ENCODE measurements at places on chromosomes 11 and 22.

GRCh38 chr11:43830928-43831440 lies 49.6 kb upstream of the ALKBH3 start:
- DNase-seq: peak; percentile 24

DNA sequence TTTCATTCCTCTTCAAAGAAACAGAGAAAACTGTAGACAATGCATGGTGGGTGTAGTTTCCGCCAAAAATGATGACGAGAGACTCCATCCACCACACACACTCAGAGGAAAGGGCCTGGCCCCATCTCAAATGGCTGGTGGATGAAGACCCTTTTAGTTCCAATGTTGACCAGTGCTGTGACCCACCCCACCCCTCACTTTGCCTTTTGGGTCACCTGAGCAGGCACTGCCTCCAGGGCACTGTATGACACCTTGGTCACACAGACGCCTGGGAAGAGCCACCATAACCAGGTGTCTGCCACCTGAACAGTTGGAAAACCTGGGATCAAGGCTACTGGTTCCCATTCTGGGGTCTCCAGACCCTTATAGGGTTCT lies 121.3 kb downstream of the MPPED1 start:
- no peak for DNase-seq

DNA sequence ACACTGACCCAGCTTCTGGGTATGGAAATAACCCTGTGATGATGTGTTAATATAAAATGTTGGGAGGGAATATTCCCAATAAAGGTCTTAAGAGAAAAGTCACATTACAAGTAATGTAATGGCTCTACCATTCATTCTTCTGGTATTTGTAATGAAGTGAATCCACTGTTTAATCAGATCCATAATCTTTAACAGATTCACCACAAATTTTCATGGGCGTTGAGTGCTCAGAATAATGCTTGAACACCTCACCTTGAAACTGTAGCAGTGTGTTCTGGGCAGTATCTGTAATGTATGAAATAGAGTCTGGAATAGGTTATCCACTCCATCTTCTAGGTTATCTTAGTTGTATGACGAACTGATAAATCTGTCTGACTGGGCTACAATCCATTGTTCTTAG lies 26.6 kb upstream of the CRTAM start:
- no peak for DNase-seq

DNA sequence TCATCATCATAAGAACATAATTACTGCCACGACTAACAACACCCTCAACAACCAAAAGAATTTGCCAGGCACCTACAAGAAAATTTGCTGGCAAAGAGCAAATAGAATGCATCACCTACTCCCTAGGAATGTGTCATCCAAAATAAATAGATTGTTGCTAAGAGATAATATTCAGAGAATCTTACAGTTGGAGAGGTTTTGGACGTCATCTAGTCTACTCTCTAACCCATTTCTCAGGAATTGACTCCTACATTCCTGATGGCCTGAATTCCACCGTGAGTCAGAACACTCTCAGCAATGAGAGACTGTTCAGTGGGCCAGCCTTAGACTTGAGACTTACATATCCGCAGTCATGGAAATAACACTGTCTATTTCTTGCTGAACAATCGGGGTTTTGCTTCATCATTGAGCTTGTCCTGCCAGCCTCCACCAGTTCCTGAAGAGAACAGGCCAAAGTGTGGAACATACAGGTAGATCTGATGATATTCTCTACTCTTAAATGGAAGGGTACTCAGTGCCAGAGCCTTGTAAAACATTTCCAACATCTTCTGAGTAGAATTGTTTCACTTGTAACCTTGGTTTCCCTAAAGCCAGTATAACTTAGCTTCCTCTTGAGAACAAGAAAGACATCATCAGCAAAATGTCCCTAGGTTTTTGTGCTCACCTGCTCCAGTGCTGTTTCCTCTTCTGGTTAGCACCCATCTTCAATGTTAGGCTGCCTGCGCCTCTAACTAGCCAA lies 8.3 kb downstream of the KIRREL3 start:
- DNase-seq: no peak

- no peak for DNase-seq
Measured at GRCh38 chr22:49659924-49660315, 167.8 kb downstream of the BRD1 start.

- DNase-seq: no peak
Measured at GRCh38 chr11:34827228-34827627, 89.0 kb downstream of the APIP start.

GRCh38 chr11:1297011-1297575 lies 12.3 kb downstream of the TOLLIP start:
- DNase-seq: no peak

- peak; percentile 62 for DNase-seq
Measured at GRCh38 chr22:23178512-23179254, 1.6 kb upstream of the BCR start.

DNA sequence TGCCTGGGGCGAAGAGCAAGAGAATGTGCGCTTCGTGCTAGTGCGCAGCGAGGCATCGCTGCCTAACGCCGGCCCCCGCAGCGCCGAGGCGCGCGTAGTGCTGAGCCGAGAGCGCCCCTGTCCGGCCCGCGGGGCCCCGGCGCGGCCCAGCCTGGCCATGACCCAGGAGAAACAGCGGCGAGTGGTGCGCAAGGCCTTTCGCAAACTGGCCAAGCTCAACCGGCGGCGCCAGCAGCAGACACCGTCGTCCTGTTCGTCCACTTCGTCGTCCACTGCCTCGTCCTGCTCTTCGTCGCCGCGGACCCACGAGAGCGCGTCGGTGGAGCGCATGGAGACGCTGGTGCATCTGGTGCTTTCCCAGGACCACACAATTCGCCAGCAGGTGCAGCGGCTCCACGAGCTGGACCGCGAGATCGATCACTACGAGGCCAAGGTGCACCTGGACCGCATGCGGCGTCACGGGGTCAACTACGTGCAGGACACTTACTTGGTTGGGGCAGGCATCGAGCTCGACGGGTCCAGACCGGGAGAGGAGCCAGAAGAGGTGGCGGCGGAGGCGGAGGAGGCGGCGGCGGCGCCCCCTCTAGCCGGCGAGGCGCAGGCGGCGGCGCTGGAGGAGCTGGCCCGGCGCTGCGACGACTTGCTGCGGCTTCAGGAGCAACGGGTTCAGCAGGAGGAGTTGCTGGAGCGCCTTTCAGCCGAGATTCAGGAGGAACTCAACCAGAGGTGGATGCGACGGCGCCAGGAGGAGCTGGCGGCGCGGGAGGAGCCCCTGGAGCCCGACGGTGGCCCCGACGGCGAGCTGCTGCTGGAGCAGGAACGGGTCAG lies 1.0 kb downstream of the RASSF10 start:
- DNase-seq: no peak

GRCh38 chr11:42778193-42778592 lies 533.6 kb upstream of the API5 start:
- DNase-seq: no peak

DNA sequence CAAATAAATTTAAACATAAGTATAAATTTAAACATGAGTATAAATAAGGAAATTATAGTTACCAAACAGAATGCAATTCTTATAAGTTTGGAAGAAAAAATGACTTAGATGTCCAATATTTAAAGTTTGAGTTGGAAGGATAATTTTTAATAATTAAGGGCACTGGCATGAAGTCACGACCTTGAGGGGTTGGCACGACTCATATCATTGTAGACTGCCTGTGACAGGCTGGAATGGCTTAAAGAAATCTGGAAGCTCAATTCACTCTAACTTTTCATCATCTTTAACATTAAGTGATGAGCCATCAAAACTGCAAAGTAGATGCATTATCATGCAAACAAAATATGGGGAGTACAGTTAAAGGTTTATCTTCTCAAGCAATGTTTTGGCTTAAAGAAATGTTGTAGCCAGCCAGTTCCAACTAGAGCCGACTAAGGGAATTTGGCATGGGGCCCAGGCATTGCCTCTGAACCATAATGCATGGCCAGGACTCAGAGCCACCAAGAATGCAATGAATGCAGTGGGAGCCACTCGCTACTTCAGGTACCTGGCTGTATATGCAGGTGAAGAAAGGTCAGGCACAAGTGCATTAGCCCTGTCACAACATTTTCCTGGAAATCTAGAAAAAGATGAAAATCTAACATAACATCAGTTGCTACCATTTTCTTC lies 33.4 kb downstream of the PGR start:
- no peak for DNase-seq

GRCh38 chr11:58640386-58641023 lies 18.0 kb downstream of the CNTF start:
- peak; percentile 6 for DNase-seq

GRCh38 chr22:35950262-35950661 lies 78.4 kb downstream of the RBFOX2 start:
- no peak for DNase-seq

- no peak for DNase-seq
Measured at GRCh38 chr11:99960536-99960935, 726.6 kb upstream of the ARHGAP42 start.

- DNase-seq: no peak
Measured at GRCh38 chr11:128937480-128937879, 5.2 kb downstream of the TP53AIP1 start.

DNA sequence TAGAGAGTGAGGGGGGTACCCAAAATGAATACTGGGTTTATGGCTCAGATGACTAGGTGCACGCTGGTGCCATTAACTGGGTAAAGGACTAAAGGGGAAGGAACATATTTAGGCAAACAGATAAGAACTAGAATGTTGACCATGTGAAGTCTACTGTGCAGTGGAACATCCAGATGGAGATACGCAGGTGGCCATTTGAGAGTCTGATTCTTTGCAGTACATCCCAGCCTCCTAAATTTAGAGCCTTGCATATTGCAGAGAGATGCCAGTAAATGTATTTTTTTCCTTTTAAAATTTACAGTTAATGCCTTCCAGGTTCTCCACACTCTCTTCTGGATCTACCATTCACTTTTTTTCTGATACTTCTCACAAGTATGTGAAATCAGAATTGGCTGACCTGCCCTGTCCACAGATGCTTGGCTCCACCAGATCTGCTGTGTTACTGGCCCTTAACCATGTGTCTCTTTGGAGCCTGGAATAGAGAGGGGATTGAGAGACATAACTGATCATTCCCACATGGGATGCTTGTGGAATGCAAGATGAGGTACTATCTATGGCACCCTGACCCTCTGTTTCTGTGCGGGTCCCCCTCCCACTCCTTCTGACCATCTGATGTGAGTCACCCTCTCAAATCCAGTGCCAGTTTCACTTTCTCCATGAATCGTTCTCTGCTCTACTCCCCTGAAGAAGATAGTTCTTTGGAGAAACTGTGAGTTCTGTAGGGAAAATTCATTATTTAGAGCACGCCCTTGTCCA lies 77.0 kb upstream of the NCAM1 start:
- no peak for DNase-seq

DNA sequence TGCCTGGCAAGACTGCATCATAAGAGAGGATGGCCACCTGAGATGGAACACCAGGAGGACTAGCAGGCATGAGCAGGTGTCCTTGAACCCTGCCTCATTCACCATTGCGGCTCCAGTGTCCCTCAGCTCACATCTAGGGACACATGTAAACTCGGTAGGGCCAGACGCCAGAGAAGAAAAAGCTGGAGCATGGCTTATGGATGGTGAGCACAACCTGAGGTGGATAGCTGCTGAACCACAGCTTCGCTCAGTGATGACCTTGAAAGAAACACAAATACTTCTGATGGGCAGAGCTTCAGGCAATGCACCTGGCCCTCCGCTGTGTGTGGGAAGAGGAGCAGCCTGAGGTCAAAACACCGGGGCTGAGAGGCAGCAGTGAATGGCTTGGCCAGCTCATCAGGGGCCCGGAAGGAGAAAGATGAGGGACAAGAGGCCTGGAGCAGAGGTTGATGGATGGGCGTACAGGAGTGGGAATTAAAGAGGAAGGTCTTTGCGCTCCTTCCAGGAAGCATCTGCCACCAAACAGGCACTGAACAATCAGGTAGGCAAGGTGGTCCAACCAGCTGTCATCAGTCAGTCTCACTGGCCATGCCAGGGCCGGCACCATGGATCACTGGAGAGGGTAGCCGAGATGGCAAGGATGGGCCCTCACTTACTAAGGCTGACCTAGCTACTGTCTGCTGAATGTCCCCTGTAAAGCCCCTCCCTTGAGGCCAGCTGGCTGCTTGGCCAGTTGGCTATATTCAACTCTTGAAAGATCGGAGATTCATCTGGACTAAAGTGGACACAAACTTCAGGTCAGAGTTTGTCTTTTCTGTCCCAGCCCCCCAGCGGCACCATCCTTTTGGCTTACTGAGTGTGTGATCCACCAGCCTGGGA lies 89.7 kb downstream of the MYEOV start:
- DNase-seq: no peak

DNA sequence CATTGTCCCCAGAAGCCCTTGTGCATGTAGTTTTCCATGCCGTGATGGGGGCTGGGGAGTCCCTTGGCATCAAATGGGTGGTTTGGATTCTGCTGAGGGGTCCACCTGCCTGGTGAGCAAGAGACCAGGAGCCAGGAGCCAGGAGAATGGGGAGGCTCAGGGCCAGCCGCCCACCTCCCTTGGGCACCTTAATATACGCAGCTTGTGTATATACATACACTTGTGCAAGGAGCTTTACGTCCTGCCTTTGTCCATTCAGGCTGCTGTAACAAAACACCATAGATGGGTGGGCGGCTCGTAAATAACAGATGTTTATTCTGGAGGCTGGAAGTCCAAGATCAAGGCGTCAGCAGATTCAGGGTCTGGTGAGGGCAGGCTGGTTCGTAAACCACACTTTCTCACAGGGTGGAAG lies 62.5 kb downstream of the SMIM38 start:
- DNase-seq: no peak

DNA sequence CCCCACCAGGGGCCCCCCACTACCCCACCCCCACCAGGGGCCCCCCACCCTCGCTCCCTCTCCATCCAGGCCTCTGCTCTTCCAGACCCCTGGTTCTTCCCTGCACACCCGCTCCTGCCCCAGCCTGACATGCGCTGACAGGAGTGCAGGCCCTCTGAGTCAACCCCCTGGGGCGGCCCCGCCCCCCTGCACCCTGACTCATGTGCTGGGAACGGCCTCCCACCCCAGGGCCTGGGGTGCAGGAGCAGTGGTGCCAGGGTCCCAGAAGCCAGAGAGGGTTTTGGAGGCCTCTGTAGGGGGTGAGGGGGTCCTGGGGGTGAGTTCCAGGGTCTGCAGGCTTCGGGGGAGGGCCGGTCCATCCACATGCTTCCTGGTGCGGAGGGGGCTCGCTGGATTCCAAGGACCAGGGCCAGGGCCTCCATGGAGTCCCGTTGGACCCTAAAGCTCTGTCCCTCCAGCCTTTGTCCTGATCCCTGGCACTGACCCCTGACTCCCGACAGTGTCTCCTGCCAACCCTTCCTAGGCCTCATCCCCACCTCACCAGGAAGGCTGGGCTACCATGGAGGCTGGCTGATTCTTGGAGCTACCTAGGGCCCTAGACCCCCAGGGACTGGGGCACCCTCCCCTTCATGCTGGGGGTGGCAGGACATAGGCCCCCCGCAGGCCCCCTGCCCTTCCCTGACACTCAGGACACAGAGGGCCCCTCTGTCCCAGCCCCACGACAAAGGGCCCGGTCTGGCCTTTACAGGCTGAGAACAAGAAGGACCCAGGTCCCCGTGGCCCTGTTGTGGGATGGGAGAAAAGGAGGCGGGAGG lies 583 bp upstream of the PKP3 start:
- no peak for DNase-seq

- DNase-seq: peak; percentile 61
Measured at GRCh38 chr11:128776424-128777284, 82.8 kb downstream of the FLI1 start.

DNA sequence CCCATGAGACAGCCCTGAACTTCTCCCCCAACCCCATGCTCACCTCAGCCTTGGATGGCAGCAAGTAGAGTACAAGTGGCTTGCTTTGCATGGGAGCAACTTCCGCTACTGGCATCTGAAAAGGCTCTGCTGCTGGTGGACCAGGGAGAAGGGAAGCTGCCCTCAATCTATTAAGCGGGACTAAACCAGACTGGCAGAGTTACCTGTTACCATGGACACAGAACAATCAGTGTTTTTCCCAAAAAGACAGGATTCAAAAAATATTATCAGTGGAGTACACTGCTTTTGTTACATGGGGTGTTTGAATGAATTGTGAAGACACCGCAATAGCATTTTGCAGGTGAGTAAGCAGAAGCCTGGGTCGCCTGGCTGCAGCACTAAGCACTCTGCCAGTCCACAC lies 631.4 kb upstream of the B3GAT1 start:
- no peak for DNase-seq

All from CD4-positive, alpha-beta T cell treated with Interleukin-15 for 4 hours (primary cell).